ENCODE measurements at places on chromosomes 11 and 22.

DNA sequence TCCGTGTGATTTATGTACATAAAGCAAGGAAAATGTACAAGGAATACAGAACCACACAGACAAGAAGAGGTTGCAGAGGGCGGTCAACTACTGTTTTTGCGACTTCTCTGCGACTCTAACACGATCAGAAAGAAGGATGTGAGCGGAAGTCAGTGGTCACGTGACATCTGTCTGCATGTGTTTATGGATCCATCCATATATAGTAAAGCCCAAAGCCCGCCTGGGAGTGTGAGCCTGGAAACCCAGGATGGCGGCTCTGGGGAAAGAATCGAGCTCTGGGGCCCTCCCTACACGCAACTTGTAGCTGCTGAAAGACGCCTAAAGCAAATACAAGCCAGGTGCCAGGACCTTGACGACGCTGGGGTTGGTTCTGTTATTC lies 8.8 kb downstream of the OSBPL5 start:
- DNase-seq = no peak

DNA sequence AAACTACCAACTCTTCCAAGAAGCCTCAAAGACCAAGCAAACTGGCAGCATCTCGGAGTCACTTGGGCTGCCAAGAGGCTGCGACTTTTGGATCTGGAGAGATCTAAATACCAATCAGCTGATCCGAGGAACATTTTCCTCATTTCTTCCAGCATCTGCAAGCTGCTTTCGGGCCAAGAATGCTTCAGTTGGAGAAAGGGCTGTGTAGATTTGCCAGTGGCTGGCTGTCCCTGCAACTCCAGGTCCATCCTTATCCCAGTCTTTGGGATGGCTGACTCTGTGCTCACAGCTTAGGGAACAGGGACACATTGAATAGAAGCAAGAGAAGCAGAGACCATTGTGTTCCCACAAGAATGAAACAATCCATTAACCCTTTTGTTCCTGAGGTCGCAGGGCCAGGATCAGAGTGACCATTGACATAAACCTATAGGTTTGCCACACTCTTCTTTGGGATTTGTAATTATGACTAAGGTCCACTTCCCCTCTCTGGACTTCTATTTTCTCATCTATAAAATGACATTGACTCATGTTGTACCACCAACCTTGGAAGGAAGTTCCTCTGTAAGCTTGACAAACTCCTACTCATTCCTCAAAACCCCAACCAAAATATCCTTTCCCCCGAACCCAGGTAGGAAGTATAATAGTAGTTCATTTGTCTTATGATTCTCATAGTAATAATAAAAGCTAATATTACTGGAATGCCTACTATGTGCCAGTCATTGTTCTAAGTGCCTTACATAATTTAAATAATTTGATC lies 340.8 kb downstream of the MN1 start:
- DNase-seq = no peak

DNA sequence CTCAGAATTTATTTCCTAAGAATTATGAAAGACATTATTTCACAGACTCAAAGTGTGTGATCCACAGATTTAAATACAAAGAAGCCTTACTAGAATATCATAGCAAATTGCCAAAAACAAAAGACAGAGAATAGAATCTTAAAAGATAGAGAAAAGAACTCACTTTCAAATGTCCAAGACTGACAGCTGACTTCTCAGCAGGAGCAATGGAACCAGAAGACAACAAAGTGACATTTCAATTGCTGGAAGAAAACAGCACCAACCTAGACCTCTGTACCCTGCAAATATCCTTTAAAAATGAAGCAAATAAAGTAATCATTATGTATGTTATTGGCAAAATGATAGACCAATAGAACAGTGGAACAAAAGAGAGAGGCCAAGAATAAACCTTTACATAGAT lies 109.2 kb downstream of the TTC17 start:
- no peak for DNase-seq

DNA sequence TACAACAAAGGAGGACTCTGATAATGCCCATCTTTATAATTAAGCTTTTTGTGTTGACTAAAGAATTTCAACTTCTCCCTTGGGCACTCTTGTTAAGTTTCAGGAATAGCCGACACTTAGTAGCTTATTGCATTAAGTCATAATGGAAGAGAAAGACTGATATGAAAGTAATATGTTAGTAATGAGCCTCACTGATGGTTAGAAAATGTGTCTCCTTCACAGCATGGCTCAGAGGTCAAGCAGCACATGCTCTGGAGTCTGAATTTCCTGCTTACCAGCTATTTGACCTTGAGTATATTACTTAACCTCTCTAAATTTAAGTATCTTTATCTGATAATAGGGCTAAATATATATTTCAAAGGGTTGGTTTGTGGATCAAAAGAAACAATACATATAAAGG lies 39.0 kb downstream of the PDGFD start:
- no peak for DNase-seq

GRCh38 chr11:75326439-75326810 lies 25.0 kb downstream of the ARRB1 start:
- DNase-seq = no peak

- no peak for DNase-seq
These were observed 825 bp downstream of the PTPMT1 start for GRCh38 chr11:47566149-47566698.

GRCh38 chr11:68009391-68010089 lies 587 bp upstream of the ALDH3B1 start:
- no peak for DNase-seq

DNA sequence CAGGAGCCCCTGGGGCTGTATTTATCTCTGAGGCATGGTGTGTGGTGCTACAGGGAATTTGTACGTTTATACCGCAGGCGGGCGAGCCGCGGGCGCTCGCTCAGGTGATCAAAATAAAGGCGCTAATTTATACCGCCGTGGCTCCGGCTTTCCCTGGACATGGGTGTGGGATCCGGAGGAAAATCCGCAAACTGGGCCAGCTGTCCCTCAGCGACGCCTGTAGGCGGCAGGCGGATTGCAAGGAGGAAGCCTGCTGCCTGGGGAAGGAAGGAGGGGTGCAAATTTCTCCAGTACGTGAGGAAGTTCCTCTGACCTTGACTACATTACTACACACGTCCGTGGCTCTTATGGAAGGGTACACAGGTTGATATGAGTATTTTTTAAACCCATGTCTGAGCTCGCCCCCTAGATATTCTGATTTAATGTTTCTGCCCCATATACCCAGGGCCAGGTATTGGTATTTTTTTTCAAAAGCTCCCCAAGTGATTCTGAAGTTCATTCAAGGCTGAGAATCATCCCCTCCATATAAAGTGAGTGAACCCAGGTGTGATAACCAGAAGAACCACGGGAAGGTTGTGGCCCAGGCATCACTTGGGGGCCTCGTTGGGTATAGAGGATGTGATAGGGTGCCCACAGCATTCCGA lies 2.8 kb downstream of the MYOD1 start:
- DNase-seq = no peak

GRCh38 chr11:36235750-36236149 lies 53.5 kb downstream of the COMMD9 start:
- no peak for DNase-seq

GRCh38 chr22:27879923-27880322 lies 39.1 kb downstream of the PITPNB start:
- DNase-seq = no peak

- no peak for DNase-seq
These were observed at the start of gene KCNA4 for GRCh38 chr11:30016588-30017363. Gene KCNA4, minus strand, starts transcription at chr11:30017030. Its CDS starts 4,352 bp downstream, at chr11:30012678.

DNA sequence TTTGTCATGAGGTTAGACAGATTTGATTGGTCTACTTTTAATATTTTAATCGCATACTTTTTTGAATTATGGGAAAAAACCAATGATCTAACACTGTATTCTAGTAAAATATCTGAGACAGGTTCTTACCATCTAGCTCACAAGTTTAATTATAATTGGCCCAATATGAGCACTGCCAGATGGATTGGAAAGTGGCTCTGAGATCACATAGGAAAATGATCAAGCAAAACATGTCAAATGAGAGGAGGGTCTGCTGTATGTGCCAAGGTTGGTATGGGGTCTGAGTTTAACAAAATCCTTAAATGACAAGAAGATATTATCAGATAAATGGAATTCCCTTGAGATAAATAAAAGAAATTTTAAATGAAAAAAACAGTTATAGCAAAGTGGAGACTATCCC lies 264.7 kb downstream of the TTC28 start:
- DNase-seq = no peak

DNA sequence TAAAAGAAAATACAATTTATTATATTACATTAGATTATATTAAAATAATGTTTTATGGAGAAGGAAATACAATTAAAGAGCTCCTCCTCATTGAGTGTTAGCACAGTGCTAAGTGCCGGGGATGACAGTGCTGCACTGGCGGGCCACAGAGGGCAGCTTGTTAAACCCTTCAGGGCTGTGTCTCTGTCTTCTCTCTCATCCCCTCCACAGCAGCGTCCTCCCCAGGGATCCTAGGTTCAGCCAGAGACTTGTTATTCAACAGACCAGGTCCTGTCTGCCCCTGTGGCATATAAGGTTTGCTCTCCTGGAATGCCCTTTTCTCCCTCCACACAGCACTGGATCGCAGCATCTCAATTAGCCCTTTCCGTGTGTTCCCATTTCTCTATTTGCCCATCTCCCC lies 14.2 kb downstream of the THYN1 start:
- DNase-seq = no peak

DNA sequence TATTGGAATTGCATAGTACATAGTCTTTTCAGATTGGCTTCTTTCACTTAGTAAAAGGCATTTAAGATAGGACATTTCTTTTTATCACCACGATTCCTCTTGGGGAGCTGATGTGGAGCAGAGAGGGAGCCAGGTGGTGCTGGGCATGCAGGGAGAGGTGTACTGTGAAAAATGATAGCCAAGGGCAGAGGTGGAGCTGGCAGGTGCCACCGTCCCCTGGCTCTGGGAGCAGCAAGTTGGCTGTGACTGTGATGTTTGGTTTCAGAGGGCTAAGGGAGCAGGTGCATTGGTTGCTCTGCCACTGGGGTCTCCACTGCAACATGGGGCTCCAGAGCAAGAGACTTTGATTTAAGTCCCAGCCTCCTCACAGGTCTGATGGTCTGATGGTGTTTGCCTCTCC lies 16.5 kb downstream of the SGSM1 start:
- no peak for DNase-seq

GRCh38 chr11:2792381-2793250 lies 92.8 kb upstream of the KCNQ1OT1 start:
- no peak for DNase-seq

DNA sequence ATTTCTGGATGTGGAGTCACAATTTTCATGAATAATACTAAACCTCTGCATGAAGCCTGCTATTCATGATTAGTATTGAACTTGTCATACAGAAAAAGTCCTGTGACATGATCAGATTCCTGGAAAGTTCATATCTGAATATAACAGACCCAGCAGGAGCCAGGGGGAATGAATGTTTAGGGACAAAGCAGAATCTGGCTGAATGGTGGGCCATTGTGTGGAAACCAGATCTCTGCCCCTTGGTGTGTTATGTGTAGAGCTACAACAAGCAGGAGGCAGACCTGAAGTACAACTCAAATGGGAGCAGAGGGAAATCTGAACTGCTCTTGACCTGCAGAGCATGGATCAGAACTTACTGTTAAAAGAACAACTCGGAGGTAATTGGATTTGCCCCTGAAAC lies 30.3 kb downstream of the KREMEN1 start:
- no peak for DNase-seq

DNA sequence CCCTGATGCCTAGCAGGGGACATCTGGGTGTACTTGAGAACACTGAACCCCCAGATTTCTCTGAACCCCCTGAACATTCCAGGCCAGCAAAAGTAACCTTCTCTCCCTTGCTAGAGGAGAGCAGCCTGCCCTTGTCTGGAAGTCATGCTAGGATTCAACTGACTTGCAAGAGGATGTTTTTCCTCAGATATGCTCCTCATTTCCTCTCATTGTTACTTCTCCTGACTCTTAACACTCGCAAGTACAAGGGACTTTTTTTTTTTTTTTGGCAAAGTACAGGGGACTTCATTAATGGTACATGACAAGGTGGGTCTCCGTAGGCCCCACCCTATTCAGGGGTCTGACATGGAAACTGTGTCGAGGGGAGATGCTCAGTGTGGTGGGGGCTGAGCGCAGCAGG lies 6.3 kb upstream of the MCHR1 start:
- no peak for DNase-seq

DNA sequence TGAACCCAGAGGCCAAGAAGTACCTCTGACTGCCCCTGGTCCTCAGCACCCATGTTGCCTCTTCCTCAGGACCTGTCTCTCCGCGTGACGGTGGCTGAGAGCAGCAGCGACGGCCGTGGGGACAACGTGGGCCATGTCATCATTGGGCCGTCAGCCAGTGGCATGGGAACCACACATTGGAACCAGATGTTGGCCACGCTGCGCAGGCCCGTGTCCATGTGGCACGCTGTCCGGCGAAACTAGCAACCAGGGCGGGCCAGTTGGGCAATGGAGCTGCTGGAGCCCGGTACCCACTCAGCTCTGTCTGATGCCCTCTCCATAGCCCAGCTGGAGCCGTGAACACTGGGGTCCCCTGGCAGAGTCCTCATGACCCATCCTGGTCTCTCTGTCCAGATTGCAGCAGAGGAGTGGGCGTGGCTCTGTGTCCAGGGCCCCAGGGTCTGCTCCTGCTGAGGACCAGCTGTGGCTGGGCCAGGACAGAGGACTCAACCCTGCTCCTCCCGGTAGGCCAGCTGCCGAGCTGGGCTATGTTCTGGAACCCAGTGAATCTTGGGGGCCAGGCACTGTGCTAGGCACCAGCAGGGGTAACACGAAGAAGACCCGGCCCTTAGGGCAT lies 8.0 kb upstream of the RHOD start:
- no peak for DNase-seq

- no peak for DNase-seq
These were observed 28.1 kb upstream of the MUC5AC start for GRCh38 chr11:1129611-1130160.

DNA sequence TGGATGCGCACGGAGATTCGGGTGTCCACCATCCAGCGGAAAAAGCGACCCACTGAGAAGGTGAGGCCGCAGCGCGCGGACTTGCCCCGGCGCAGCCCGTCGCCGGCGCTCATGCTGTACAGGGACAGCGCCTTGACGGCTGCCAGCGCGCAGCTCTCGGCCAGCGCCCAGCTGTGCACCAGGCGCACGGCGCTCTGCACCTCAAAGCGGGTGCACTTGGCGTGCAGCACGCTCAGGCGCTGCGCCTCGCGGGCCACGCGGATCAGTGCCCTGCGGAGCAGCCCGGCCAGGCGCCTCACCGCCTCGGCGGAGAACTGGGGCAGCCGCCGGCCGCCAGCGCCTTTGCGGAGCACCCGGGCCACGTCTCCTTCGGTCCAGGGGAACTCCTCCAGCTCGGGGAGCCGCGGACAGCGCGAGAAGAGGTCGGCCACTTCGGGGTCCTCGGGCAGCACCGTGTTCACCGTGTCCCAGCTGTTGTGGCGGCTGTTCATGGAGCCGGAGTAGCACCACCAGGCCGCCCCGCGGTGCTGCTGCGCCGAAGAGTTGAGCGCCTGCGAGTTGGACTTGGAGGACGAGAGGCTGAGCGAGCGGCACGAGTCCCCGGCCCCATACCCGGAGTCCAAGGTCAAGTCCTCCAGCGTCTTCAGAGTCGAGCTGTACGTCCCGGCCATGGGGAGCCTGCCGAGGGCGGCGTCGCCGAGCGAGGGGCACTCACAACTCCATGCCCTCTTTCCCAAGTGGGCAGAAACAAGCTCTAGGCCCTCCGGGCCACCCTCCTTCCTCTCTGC lies 703 bp downstream of the ABTB2 start:
- no peak for DNase-seq

GRCh38 chr11:21866781-21867180 lies 326.1 kb upstream of the ANO5 start:
- DNase-seq = no peak

- DNase-seq = no peak
These were observed 1000.9 kb downstream of the DLG2 start for GRCh38 chr11:84626256-84626655.

- no peak for DNase-seq
These were observed 40.7 kb downstream of the ARFGAP3 start for GRCh38 chr22:42816336-42816735.

GRCh38 chr11:808427-809286 lies 1.1 kb upstream of the RPLP2 start:
- DNase-seq = no peak

Data from cortex of kidney (tissue), 1 donor.